ENCODE measurements at places on chromosomes 5 and 9. TPM values are rescaled to one million over a fixed set of nuclear protein-coding genes. Genes with fewer than 3 reads are reported as not detected.

GRCh38 chr9:132370592-132370991 lies 15.8 kb upstream of the SETX start:
- DNase-seq, result no peak

- DNase-seq, result no peak
These were observed 14.1 kb downstream of the TNFSF15 start for GRCh38 chr9:114791736-114792135.

DNA sequence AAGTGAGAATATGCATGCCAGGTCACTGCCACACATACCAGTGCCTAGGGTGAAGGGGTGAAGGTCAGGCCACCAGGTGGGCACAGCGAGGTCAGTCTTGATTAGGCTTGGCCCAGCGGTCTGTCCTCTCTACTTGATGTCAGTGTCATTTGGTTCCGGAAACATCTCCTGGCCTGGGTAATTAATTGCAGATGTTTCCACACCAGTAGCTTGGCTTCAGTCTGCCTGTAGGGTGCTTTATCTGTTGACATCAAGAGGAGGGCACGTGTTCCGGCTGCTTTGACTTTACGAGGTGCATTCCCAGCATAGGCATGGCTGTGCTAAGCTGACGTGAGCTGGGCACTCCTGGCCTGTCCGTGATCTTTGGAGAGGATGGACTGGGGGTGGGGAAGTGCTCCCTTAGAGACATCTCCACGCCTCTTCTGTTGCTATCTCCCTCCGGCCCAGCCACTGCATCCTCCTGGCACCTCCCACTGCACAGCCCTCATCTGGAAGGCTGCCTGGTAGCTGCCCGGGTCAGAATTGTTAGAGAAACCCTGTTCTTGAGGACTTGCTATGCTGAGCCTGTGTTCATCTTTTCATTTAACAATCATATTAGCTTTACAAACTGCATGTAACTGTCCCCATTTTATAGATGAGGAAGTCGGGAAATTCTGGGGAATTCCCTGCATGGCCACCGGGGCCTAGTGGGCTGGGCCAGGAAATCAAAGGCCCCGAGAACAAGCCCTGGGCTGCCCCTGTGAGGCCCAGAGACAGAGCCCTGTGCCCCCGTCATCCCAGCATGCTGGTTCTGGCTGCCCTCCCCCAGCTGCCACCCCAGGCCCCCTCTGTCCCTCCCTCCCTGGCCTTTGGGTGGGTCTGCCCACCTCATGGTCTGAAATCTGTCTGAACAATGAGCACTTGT lies 29.1 kb downstream of the JADE2 start:
- DNase-seq, result no peak

GRCh38 chr9:96395964-96396363 lies 12.5 kb upstream of the SLC35D2 start:
- no peak for DNase-seq

DNA sequence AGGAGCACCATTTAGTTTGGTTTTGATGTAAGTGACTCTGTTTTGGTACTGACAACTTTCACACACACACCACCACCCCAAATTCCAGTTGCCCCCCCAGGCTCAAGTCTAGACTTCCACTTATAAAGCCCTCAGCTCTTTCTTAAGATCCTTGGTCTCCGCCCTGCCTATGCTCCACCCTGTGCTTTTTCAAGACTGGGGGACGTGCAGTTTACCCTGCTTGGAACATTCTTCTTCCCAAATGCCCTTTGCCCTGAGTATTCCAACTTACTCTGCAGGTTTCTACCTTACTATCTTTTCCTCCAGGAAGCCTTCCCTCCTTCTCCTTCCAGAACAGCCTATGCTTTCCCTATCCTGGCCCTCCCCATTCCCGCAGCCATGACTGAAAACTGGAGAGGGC lies 1.5 kb upstream of the TRIM14 start:
- DNase-seq, result no peak

GRCh38 chr9:842635-843426 lies 1.3 kb downstream of the DMRT1 start:
- DNase-seq, result no peak

GRCh38 chr5:141345327-141345726 lies 1.7 kb downstream of the PCDHGA3 start:
- DNase-seq, result no peak

GRCh38 chr9:12916042-12916441 lies 141.2 kb downstream of the LURAP1L start:
- DNase-seq, result no peak

GRCh38 chr9:137640862-137641261 lies 22.1 kb downstream of the EHMT1 start:
- DNase-seq, result no peak

GRCh38 chr5:45604092-45604491 lies 92.1 kb downstream of the HCN1 start:
- no peak for DNase-seq

GRCh38 chr9:8605096-8605495 lies 805.5 kb upstream of the DMAC1 start:
- no peak for DNase-seq

DNA sequence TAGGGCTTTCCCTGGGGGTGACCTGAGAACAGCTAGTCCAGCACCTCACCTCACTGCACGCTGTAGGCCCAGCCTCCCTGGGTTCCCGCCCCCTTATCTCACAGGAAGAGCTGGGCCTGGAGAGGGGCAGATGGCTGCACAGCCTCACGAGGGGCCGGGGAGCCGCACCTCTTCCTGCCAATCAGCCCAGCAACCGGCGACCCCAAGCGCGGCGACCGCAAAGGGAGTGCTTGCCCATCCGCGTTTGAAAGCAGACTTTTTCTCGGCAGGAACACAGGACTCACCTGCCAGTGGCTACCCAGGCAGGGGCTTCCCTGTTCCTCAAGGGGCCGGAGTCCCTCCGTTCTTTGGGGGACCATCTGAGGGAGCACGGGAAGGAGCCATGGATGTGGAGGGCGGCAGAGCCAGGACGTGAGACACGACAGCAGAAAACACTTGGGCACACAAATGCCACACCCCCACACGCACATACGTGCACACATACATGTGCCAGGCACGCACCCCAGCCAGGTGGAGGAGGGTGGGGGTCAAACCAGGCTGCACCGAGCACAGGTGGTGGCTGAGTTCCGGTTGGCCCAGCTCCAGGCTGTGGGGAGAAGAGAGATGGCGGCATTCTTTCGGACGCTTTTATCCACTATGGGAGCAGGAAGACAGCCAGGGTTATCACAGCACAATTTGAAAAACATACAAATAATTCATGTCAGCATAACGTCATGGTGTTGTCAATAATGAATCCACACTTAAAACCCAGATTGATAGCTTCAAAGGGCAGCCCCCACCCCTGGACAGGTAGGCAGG lies 11.3 kb downstream of the TMEM250 start:
- no peak for DNase-seq

DNA sequence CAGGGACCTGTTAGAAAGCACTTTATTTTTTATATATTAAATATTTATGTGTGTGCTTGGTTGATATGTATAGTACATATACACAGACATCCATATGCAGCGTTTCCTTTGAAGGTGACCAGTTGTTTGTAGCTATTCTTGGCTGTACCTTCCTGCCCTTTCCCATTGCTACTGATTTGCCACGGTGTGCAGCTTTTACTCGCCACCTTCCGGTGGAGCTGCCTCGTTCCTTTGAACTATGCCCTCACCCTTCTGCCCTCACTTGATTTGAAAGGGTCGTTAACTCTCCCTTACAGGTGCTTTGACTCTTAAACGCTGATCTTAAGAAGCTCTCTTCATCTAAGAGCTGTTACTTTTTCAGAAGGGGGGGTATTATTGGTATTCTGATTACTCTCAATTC lies 20.5 kb downstream of the RGMB start:
- no peak for DNase-seq

- no peak for DNase-seq
These were observed 163.4 kb downstream of the FER start for GRCh38 chr5:108911055-108911454.

DNA sequence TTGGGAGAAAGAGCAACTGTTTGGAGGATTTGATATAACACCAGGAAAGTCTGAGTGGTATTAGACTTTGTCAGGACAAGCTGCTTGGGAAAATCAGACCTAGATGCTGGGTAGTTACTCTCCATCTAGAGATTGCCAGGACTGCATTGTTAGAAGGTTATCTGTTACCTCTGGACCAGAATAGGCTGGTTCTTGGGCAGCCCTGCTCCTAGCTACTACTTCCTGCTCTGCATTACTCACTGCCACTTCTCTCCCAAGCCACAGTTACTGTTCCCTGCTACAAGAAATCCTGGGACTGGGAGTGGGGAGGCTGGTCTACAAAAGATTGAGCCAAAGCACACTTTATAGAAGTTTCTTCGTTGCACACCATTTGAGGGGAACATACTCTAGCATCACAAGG lies 95.5 kb upstream of the KCNN2 start:
- no peak for DNase-seq

- no peak for DNase-seq
These were observed 132.2 kb upstream of the PTGER4 start for GRCh38 chr5:40547557-40547956.

DNA sequence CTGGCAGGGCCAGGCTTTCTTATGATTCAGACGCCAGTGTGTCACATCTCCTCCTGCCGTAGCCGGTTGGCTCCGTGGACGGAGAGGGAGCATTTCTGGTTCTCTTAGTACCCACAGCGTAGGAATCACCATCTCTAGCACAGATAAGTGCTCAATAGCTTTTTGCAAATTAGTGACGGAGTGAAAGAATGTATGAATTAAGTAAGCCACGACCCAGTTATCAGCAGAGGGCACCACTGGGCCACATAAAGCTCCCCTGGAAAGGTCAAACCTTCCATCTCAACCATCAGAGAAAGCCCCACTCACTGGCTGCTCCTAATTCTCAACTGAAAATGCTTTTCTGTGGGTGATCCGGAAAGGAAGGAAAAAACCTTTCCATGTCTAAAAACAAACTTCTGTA lies 317.0 kb upstream of the ADCY2 start:
- no peak for DNase-seq

GRCh38 chr9:71353720-71354119 lies 232.3 kb upstream of the TRPM3 start:
- DNase-seq, result no peak

DNA sequence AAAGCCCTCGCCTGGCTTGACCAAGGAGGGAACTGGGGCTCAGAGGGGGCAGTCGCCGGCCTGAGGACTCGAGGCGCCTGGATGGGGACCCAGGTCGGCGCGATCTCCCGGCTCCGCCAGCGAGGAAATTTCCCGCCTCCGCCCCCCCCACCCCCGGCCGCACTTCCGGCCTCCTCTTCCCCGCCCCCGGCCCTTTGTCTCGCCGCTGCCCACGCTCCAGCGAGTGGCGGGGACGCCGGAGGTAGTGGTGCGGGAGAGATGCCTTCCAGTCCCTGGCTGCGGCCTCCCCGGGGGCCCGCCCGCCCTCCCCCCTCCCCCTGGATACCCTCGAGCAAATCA lies 448 bp upstream of the GPRIN1 start:
- DNase-seq, result no peak

DNA sequence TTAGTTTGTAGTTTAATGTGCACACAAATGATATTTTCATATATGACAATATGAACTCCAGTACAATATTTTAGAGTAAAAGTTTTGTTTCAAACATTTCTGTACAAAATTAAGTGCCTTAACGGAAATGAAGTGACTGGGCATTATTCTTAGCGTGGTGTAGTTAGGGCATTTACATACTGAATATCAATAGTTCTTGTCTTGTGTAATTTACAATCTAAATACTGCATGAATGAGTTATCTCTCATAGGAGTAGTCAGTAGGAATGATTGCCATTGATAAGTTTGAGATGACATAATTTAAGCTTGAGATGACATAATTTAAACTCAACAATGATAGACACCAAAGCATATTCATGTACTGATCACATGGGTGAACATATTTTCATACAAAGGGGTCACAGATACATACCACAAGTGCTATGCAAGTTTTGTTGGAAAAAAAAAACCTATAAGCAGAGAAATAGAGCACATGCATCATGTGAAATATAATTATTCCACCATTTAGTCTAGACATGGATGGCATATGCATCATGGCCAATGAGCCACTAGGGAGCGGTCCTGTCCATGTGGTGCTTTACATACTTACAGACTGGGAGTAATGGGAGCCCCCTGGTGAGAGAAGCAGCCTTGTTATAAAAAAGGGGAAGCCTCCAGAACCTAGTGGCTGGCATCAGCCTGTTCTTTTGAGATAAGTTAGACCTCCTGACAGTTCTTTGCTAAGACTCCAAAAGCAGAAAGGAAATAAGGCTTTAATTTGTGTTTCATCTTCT lies 1523.9 kb downstream of the MAT2B start:
- DNase-seq, result no peak

- no peak for DNase-seq
These were observed 595.9 kb downstream of the DTWD2 start for GRCh38 chr5:118392491-118392890.

GRCh38 chr5:177189416-177189815 lies 55.8 kb downstream of the NSD1 start:
- DNase-seq, result no peak

DNA sequence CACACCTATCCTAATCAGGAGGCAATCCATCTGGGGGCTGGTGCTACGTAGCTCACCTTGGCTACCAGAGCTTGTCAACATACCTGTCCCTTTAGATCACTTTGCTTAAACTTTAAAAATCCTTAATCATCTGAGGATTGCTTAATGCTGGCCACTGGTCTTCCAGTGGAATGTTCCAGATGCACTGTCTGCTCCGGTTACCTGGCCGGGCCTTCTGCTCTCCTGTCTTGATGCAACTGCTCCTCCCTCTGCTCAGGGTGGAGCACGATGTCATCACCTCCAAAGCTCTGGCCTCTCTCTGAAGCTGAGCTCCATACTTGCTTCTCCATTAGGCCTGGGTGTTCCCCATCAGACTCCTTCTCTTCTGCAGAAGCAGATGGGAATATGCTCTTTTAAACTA lies 106.5 kb upstream of the OTULINL start:
- DNase-seq, result no peak

DNA sequence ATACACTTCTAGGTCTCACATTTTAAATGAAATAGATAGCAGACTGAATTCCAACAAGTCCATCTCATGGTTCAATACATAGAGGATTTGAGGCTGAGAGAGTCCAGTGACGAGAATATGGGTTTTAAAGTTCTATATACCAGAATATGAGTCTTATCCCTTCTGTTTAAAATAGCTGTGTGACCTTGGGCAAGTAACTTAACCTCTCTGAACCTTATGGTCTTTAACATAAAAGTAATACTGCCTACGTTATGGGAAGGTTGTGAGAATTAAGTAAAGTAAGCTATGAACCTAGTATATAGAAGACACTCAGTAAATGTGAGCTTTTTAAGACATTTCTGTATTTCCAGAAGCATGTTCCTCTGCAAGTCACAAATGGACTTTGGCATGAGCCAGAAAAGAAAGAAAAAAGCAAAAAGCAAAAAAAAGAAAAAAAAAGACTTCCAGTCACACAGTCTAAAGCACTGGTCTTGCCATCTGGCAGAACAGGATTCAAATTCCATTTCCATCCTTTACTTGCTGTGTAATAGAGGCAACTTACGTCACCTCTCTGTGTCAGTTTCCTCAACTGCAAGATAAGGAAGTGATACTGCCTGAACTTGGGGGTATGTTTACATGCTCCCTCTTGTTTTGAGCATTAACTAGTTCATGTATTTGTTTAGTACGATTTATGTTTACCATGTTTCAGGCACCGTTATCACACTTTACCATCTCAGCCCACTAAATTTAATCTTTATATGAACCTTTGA lies 248.2 kb downstream of the TRIM32 start:
- DNase-seq, result no peak

GLRA1 gene
- not detected for total RNA-seq

CDKN2A gene
- total RNA-seq, result 0.30 TPM

ACOT12 gene
- total RNA-seq, result 0.10 TPM

DBH gene
- total RNA-seq, result under 0.01 TPM

PCDHB4 gene
- total RNA-seq, result 1.6 TPM

TAF1L gene
- under 0.01 TPM for total RNA-seq

KIF20A gene
- 16.3 TPM for total RNA-seq

LAMC3 gene
- total RNA-seq, result 8.1 TPM

PPP3R2 gene
- total RNA-seq, result not detected

DMRTA1 gene
- total RNA-seq, result 0.79 TPM

TAF11L10 gene
- total RNA-seq, result not detected

STKLD1 gene
- 0.49 TPM for total RNA-seq

FBN2 gene
- total RNA-seq, result 88.3 TPM

All from skin of body (tissue), 3 donors.